ENCODE measurements at places on chromosomes 4 and X.

GRCh38 chr4:181944527-181944926 lies 298.7 kb upstream of the TENM3 start:
- H3K27ac ChIP-seq = no peak overlapping the region
- H3K27me3 ChIP-seq = no peaks in the 10 kb centered on the region
- no peaks in the 10 kb centered on the region for H3K36me3 ChIP-seq

DNA sequence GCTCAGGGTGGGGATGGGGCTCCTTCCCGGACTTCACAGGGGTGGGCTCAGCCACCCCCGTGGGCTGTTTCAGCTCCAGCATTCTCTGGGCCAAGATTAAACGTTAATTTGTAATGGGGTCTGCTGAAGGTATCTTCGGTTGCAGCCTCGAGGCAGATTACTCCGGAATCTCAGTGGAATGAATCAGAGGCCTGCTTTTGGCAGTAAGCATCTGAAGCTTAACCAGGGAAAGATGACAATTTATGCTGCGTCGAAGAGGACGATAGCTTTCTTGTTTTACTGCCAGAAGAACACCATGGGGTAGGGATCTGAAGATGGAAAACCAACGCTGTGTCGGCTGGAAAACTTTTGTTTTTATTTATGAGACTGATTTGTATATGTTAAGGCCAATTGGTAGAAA lies 129.2 kb upstream of the MSX1 start:
- no peaks in the 10 kb centered on the region for H3K36me3 ChIP-seq
- H3K27me3 ChIP-seq = peaks cover 8% of the 10 kb centered on the region

GRCh38 chr4:92241094-92241493 lies 62.7 kb upstream of the GRID2 start:
- no peak for DNase-seq
- H3K27me3 ChIP-seq = no peaks in the 10 kb centered on the region
- H3K4me1 ChIP-seq = peaks cover 5% of the 10 kb centered on the region

- peak; percentile 56 for DNase-seq
- peak within 1 kb of the TSS; percentile 63 for H3K4me3 ChIP-seq
- no peak within 1 kb of the TSS for H3K27ac ChIP-seq
- H3K36me3 ChIP-seq = no peaks in the 10 kb centered on the region
- peaks cover 8% of the 10 kb centered on the region for H3K27me3 ChIP-seq
These were observed at the start of gene HTRA3 for GRCh38 chr4:8269535-8270417. Gene HTRA3 (plus strand): TSS chr4:8269754. CDS start chr4:8269969, 215 bp downstream.

DNA sequence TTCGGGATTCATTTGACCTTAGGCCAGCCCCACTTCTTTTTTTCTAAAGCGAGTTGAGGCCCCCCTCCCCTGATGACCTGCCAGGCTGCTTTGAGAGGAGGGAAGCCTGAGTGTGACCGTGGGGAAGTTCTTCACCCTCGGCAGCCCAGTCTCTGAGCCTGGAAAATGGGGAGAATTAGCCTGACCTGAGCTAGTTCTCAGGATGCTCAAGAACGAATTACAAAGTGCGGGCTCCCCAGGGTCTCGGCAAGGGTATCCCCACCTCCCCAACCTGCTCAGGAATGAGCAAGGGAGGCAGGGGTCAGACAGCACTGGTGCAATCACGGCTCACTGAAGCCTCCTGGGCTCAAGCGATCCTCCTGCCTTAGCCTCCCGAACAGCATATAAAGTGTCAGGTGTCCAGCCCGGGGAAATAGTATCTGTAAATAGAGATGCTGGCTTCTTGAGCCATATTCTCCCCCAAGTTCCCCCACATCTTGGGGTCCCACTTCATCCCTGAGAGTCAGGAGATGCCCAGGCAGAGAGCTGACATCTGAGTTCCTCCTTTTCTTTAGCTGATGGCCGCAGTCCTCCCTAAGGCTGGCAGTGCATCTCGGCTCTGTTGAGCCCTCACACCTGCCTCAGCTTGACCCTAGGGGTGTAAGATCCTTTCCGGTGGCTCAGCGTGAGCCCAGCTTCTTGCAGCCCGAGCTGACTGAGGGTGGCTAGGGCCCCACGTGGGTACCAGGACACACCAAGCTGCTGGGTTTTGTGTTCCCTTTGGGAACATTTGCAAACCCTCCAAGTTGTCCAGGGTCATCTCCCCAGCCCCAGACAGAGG lies 1.6 kb downstream of the DUSP9 start:
- peaks cover 20% of the 10 kb centered on the region for H3K27me3 ChIP-seq
- DNase-seq = no peak
- H3K4me1 ChIP-seq = no peaks in the 10 kb centered on the region
- H3K27ac ChIP-seq = no peak overlapping the region
- H3K4me3 ChIP-seq = no peak overlapping the region
- H3K36me3 ChIP-seq = no peaks in the 10 kb centered on the region

- no peaks in the 10 kb centered on the region for H3K27me3 ChIP-seq
- no peak for DNase-seq
- no peak overlapping the region for H3K4me3 ChIP-seq
- H3K27ac ChIP-seq = no peak overlapping the region
These were observed 235.5 kb downstream of the GALNTL6 start for GRCh38 chr4:172048666-172049065.

DNA sequence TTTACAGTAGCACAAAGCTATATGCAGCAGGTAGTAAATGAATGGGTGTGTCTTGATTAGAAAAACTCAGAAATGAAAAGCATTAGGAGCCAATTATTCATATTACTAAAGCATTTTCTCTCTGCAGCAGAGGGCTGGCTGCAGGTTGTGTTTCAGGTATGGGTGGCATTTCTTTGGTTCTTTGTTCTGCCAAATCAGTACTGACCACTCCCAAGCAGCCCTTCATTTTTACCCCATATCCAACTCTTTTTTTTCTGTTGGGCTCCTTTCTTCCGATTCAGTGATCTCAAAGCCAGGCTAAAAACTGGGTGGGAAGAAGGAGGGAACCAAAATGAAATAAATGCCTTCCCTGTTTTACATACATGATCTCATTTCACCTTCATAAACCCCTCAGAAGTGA lies 162.3 kb downstream of the SPRY1 start:
- peaks cover 28% of the 10 kb centered on the region for H3K4me1 ChIP-seq
- no peaks in the 10 kb centered on the region for H3K27me3 ChIP-seq
- no peak overlapping the region for H3K4me3 ChIP-seq
- H3K36me3 ChIP-seq = no peaks in the 10 kb centered on the region
- H3K27ac ChIP-seq = no peak overlapping the region
